GM23338 (cell line): ENCODE measurements at places on chromosomes 4 and X.

DNA sequence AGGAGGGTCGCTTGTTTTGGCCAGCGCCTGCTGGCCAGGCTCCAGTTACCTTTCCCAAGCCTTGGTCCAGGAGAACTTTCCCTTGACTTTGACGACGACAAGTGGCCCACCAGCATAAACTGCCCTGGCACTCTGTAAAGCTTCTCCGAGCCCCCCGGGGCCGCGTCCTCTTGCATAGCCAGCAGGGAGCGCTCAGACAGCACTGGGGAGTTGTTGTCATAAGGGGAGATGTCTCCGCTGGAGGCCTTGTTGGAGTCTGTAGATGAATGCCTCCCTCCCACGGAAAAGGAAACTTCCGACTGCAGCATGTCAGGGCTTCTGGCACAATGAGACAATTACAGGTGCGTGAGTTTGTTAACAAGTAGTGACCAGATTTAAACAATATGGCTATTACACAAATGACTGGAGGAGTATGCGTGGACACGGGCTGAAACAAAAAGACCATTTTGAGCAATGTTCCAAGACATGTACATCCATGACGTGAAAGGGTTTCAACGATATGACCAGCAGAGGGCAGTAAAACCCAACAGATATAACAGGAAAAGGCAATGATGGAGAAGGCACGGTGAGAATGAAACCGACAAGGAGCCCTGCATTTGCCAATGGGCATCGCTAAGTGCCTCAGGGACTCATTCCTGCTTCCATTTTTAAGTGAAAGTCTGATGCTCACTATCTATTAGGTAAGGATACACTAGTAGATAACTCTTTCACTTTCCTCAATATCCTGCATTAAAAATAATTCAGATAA lies 33.0 kb downstream of the HCCS start:
- DNase-seq = peak; percentile 82

DNA sequence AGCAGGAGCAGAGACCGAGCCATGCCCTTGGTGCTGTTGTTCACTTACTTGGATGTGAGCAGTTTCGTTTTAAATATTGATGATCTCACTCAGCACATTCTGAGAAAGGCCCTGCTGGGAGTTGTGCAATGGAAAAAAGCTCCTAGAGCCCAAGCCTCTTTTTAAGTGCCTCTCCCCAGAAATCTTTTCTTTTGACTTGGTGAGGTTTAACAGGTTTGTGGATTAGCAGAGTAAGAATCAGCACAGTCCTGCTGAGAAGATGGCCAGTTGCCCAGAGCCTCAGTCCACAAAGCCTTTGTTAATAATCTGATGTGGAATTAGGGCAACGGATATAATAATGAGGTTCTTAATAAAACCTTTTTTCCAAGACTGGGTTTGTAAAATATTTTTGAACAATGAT lies 157.5 kb upstream of the ATP6AP2 start:
- DNase-seq = no peak

- peak; percentile 55 for DNase-seq
These were observed at the start of gene NHSL2 for GRCh38 chrX:71910643-71910985. NHSL2 (plus strand) TSS chrX:71910845.

- DNase-seq = no peak
These were observed 21.5 kb downstream of the CDX4 start for GRCh38 chrX:73468376-73468775.

DNA sequence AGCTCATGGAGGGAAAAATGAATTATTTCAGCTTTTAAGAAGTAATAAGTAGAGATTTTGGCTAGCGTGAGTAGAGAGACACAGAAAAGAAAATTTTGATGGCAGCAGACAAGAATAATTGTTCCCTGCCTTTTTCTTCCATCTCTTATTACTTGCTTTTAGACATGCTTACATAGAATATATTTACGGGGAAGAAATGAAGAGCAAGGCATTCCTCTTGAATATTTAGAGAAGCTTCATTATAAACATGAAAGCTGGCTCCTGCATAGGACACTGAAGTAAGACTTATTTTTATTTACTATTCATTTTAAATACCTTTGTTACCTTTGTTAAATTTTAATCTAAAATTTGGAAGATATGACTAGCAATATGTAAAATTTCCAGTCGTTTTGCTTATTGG lies 32.2 kb downstream of the DCK start:
- DNase-seq = no peak

GRCh38 chrX:103248553-103248952 lies 6.4 kb downstream of the TCEAL8 start:
- peak; percentile 10 for DNase-seq

GRCh38 chr4:19494961-19495360 lies 756.7 kb upstream of the SLIT2 start:
- DNase-seq = no peak
